ENCODE measurements at places on chromosomes 6 and 20.
A peak's percentile ranks its signal among the peaks of the same experiment; 100 is the strongest.

DNA sequence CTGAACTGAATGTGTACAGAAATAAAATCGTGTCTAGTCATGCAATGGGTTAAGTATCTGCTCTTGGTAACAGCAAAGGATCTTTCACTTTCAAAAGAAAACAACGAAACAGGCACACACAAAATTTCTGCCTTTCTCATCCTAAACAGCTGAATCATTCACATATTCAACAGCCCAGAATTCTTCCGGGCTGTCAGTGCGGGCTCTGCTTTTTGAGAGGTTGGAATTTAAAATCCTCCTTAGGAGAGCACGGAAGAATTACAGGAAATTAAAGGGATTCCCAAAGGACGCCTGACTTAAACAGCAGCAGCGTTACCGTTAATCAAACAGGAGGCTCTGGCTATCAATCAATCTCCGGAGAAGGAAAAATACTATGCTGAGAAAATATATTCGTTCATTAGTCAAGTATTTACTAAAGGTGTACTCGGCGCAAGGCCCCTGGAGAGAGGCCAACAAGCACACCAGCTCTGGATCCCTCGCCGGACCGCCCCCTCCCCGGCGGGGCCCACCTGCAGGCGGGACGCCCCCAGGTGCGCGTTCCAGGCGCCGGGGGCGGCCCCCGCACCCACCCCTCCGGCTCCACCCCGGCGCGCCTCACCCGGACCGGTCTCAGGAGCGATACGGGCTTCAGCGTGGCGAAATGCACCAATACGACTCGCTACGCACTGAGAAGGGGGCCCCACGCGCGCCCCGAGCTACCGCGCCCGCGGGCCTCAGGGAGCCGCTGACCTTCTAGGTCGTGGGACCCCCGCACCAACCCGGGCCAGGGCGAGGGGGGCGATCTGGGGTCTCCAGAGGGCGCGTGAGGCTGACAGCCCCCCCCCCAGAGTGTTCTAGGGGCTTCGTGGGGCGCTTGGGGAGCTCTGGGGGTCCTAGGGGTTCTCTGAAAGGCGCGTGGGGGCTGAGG is 1.0 kb downstream of the NAPB start:
- no peak for DNase-seq

GRCh38 chr20:62742979-62743776 is 34.5 kb downstream of the NTSR1 start:
- no peak for DNase-seq

DNA sequence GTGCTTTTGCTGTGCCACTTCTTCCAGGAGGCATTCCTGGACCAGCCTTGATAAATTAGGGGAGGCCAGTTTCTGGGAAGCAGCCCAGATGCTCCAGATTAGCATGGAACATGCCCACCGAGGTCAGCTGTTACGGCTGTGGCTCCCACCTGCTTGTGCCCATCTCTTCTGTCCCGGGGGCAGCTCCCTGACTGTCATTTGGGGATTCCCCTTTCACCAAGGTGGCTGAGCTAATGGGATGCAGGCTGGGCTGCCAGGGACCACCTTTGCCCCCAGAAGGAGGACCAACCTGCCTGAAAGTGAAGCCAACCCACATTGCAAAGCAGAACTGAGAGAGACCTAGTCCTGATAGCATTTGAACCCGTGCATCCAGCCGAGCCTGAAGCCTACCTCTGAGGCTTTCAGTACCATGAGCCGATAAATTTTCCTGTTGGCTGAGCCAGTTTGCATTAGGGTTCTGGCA is 85.3 kb downstream of the PTPN1 start:
- DNase-seq, result no peak

- DNase-seq, result no peak
Observed at GRCh38 chr6:156776470-156776839, 723 bp upstream of the ARID1B start.

DNA sequence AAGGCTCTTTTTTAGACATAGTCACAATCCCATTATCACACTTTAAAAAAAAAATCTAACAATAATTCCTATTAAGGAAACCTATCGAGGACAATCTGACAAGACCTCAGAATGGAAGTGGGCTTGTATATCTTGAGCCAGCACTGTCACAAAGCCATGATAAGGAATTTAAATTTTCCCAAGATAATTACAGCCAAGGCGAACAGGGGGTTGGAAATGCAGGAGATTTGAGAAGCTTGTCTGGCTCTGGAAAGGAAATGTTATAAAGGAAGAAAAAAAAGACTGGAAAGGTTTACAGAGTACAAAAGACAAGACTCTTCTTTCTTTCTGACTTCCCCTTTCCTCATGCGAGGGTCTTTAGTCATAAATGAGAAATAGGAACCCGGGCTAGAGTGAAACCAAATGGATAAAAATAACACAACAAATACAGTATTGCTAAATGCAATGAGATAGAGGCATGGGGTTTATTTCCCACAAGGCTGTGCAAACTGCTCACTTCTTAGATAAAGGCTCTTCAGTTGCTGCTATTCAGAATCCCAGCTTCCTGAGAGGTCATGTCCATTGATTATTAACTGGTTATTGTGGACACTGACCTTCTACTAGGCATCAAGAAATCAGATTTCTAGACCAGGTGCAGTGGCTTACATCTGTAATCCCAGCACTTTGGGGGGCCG is 13.4 kb upstream of the GHRH start:
- no peak for DNase-seq

- DNase-seq, result no peak
Observed at GRCh38 chr6:147005499-147005898, 198.7 kb upstream of the STXBP5 start.

DNA sequence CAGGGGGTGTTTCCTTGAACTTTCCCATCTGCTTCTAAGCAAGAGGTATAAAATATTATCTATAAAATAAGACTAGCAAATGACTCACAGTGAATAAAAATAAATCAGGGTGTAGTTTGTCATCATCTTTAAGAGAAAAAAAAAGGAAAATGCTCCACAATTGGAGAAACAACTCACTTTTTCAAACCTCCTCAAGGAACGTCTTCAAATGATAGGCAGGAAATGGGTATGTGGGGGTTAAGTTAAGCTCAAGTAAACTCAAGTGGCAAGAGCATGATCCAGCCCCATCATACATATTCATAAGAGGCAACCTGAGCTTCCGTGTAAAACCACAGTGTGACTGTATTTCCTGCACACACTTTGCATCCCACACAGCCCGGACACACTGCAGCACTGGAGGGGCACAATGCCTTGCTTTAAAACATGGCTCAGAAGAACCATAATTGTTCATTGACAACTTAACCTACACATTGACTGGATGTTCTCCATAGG is 58.5 kb upstream of the CEP85L start:
- DNase-seq, result peak; percentile 41

DNA sequence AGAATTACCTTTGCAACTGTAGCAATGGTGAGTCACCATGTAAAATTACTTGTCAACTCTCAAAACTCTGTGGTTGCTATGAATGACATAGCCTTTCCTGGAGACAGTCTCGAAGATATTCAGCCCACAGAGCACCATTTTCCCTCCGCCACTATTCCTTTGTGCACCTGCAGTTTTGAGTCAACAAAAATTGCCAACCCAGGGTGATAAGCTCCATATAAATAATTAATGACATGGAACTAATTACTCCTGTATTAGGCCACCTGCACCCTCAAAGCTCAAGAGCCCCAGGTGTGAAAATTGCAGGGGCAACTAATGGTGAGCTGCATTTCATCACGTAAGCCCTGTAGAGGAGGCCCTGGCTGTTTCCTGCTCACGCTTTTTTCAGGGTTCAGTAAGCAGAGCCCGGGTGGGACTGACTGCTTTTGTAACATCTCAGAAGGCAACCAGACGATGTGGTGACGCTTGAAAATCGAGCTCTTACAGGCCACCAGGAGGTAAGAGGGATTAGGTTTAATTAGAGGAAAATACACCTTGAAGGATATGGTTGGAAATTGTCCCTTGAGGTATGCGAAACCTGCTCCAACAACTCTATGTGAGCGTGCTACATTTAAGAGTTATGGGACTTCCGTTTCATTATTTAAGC is 70.8 kb downstream of the BMP2 start:
- DNase-seq, result no peak

GRCh38 chr6:73964241-73964854 is 268.3 kb downstream of the CD109 start:
- DNase-seq, result no peak

DNA sequence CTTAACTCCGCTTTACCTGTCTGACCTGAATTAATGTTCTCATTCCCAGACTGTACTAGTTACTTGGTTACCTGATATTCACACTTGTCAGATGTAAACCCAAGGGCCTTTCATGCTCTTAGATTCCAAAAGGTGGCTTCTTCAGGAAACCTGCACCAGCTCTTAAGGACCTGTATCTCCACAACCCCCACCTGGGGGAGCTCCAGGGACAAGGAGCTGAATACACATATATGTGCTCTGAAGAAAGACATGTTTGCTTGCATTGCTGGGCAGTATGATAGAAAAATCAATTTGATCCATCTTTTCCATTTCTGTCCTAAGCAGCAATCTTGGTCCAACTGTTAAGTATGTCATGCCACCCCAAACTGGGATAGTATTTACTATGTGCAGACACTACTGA is 64.8 kb upstream of the POU3F2 start:
- DNase-seq, result no peak

DNA sequence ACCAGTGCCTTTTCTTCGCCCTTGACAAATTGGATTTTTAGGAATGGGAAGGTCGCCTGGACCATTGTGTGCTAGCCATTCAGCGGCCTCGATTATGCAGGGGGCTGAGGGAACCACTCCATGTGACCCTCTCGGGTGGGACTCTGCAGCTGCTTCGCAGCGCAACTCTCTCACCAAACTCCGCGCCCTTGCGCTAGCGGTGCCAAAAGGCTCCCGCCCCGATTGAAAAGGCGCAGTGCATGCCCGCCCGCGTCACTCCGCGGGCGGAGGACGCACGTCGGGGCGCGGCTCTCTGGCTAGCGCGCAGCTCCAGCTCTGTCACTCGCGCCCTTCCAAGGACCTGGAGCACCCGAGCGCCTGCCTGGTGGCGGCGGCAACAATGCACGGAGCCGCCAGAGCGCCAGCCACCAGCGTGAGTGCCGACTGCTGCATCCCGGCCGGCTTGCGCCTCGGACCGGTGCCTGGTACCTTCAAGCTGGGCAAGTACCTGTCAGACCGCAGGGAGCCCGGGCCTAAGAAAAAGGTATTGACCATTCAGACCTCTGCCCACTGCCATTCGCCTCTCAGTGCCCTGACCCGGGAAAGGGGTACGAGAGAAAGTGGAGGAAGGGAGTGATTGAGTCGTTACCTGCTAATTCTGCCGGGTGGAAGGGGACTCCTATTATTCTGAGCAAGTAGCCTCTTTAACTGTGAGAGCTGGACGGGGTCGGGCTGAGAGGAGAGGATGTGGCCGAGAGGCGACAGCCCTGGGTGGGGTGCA is at the start of gene PRDM13:
Gene PRDM13, plus strand, starts transcription at position 178 of the 760 bp plus-strand sequence. Its CDS starts 202 bp downstream, at position 380.
- no peak for DNase-seq

GRCh38 chr6:25715794-25716193 is 38.7 kb upstream of the SLC17A4 start:
- DNase-seq, result no peak
